Suprapubic skin (tissue), 4 donors: ENCODE measurements at places on chromosomes 12 and 14.

DNA sequence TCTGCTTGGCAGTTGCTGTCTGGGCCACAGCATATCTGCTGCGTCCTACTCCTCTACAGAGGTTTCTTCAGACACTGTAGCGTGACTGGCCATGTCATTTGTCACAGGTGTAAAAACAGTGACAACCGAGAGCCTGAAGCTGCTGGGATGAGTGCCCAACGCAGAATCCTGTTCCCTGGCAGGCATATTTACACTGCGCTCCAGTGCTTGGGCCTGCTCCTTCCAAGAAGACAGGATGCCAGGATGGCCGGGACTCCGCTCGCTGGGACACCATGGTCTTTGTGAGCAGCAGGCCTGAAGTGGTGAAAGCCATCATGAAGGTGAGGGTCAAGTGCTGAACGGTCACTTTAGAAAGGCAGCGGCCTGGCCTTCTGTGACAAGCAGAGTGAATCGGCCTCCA, 171.4 kb downstream of the EMP1 start:
- no peak for DNase-seq

GRCh38 chr12:115758183-115758582, 519.3 kb downstream of the MED13L start:
- DNase-seq = no peak

DNA sequence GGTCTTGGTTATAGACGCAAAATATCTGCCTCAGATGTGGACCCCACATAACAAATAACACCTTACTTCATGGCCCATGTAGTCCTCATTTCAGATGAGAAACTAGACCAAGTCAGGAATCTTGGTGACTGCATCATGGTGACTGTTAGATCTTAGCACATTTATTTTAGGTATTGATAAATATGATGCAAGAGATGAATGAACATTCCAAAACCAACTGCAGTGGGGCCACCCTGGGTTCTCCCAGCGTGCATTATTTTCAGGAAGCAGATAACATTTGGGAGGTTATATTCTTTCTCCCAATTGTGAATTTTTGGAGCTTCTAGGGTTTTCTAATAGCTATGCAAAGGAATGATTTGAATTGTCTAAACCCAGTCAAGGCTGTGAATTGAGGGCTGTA, 55.2 kb upstream of the PTGR2 start:
- DNase-seq = no peak

DNA sequence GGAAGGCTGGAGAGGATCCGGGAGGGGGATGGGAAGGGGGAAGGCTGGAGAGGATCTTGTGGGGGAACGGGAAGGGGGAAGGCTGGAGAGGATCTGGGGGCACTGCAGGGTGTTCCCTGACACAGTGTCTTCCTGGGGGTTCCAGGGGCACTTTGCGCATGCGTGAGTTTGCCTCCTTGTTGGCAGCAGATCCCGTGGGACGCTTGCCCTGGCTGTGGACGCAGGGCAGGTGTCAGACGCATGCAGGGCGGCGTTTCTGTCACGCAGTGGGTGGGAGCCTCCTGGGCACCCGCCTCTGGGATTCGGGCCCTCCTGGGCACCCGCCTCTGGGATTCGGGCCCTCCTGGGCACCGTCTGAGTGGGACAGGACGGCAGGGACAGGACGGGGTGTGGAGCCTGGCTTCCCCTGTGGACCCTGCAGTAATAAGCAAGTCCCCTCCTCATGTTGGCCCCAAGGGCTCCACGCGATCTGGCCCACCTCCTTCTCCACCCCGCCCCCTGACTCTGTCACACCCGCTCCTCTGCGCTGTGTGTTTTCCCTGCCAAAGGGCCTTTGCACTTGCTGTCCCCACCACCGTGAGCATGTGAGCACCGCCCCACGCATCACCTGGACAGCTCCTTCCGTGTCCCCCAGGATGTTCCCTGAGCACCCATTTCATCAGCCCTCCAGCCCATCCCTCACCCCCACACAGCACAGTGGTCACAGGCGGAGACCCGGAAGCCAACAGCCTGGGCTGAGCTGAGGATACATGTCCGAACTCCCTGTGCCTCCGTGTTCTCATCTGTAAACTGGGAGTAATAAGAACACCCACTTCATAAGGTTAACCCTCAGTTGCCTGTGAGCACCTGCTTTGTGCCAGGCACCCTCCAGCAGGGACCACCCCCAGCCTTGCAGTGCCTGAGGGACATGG, 4.4 kb downstream of the MMP17 start:
- DNase-seq = peak; percentile 81

GRCh38 chr12:13697973-13698372, 283.4 kb downstream of the GRIN2B start:
- DNase-seq = no peak

- DNase-seq = no peak
Measured at GRCh38 chr12:3367750-3368444, 123.1 kb upstream of the PRMT8 start.

DNA sequence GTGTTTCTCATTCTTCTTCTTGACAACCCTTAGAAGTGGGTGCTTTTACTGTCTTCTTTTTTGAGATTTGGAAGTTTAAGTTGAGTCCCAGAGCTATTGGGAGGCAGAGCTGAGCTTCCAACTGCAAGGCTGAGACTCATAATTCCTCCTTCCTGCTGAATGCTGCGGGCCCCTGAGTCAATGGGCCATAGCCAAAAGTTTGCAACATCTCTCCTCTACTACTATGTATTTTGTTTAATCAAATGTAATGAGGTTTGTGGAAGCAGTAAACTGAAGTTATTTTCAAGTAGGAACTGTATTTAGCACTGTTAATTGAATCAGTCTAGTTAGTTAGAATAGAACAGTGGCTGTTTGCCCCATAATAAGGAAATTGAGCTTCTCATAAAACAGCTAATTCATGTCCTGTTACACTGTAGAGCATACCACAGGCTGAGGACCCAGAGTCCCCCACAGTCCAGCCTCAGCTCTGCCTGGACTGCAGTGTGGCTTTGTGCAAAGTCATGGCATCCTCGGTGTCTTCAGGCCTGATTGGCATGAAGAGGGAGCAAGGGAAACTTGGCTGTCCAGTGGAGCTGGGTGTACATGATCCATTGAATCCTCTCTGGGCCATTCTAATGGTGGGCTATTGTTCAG, 631.7 kb downstream of the VRK1 start:
- DNase-seq = no peak

- no peak for DNase-seq
Measured at GRCh38 chr14:64963611-64964010, 8.5 kb downstream of the RAB15 start.

- no peak for DNase-seq
Measured at GRCh38 chr14:71324767-71325272, 417.6 kb downstream of the PCNX1 start.

DNA sequence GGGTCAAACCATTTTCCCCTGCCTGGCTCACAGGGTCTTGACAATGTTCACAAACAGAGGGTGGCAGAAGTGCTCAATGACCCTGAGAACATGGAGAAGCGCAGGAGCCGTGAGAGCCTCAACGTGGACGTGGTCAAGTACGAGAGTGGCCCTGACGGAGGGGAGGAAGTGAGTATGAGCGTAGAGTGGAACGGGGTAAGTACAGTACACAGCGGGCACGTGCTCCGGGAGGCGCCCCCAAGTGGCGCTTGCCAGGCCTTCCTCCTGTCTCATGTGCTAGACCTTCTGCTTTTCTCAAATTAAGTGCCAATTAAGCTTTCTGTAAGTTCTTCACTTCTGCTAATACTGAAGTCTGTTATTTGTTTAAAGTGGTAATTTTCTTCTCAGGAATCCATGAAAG, 35.9 kb downstream of the XRCC3 start:
- peak; percentile 65 for DNase-seq

- DNase-seq = no peak
Measured at GRCh38 chr14:93974299-93974698, 2.1 kb downstream of the ASB2 start.

- DNase-seq = no peak
Measured at GRCh38 chr12:87924149-87924548, 105.1 kb downstream of the C12orf50 start.

DNA sequence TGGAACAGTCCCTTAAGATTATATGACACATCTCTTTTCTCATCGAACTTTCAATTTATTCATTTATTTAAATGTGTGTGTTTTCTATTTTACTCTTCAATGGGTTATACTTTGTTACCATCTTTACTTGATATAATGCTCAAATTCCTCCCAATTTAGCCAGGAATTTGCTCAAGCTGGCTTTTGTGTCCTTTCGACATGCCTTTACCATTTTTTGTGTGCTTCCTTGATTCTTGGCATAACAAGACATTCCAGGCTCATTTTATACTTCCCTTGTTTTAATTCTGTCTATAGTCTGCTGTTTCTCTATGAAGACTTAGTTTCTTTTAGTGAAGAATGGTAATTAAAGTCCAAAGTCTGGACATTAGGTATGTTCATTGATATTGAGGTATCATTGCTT, 315.8 kb downstream of the AEBP2 start:
- DNase-seq = no peak

GRCh38 chr12:125492354-125493270, 427.4 kb downstream of the AACS start:
- DNase-seq = no peak

DNA sequence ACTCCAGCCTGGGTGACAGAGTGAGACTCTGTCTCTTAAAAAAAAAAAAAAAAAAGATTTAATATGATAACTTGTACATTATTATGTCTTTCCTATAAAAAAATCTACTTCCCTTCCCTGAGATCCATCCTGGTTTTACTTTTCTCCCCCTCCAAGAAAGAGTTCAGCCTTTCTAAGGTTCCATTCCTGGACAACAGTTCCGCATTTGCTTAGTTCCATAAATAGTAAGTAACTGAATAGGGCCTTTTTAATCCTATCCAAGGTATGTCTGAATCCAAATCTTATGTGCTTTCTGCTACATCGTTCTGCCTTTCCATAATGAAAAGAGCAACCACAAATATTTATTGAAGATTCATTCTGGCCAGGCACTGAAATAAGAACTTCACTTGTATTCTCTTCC, 187.8 kb downstream of the DACT1 start:
- no peak for DNase-seq

GRCh38 chr14:55097881-55098560, 31.0 kb upstream of the LGALS3 start:
- DNase-seq = peak; percentile 69

DNA sequence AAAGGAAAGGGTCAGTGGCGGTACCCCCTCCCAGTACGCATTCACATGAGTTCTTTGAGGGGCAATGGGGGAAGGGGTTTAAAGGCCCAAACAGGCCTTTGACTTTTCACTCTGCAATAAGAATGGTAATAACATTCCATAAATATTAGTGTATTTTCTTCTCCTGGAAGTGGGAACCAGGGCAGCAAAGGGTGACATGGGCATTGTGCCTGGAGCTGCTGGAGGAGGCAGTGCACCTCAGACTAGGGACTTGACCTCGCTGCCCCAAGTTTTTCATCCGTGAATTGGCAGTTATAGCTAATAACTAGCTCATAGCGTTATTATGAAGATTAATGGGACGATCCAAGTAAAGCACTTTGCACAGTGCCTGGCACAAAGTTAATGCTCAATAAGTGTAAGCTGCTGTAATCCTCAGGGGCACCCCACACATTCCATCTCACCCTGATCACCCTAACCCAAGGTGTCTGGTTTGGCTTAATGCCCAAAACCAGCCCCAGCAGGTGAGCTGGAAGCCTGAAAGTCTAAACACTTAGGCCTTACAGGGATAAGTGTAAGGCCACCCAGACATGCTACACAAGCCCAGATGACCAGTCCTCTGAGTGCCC, 2.8 kb upstream of the KCNH3 start:
- DNase-seq = no peak

GRCh38 chr14:83257466-83258439, 1724.1 kb upstream of the SEL1L start:
- DNase-seq = no peak

DNA sequence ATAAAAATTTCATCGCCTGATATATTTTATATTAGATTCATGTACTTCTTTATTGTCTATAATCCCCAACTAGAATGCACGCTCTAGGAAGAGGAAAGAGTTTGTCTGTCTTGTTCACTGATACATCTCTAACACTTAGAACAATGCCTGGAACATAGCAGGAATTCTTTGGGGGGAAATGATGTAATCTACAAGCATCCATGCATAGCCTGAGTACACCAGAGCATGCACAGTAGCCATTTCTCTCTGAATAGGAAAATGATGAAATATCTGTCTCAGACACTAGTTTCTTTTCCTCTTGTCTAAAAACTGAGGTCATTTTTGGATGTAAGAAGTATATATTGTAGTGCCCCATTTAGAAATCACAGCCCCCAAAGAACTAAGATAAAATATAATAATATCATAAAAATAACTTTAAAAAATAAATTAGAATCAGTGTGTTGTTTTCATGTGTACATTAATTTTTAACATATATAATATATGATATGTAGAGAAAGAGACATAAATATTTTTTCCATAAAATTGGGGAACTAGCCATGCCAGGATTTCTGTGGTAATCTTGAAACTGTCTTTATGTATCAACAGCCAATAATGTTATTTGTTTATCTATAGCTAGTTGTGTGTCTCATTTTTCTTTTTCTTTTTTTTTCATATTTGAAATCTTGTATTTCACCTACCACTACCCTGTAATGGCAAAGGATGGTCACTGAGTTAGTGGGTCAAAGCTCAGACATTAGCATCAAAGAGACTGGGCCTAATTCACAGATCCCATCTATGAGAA, 155.6 kb upstream of the TMCC3 start:
- no peak for DNase-seq

- DNase-seq = no peak
Measured at GRCh38 chr12:54941659-54942058, 42.9 kb downstream of the TESPA1 start.
